ENCODE measurements at places on chromosomes 6 and 20. TPM values are rescaled to one million over a fixed set of nuclear protein-coding genes. Genes with fewer than 3 reads are reported as not detected.

- DNase-seq = peak; percentile 61
These were observed 42.4 kb downstream of the ARHGAP18 start for GRCh38 chr6:129667621-129668020.

Gene SLC4A11
- total RNA-seq = 46.1 TPM

DNA sequence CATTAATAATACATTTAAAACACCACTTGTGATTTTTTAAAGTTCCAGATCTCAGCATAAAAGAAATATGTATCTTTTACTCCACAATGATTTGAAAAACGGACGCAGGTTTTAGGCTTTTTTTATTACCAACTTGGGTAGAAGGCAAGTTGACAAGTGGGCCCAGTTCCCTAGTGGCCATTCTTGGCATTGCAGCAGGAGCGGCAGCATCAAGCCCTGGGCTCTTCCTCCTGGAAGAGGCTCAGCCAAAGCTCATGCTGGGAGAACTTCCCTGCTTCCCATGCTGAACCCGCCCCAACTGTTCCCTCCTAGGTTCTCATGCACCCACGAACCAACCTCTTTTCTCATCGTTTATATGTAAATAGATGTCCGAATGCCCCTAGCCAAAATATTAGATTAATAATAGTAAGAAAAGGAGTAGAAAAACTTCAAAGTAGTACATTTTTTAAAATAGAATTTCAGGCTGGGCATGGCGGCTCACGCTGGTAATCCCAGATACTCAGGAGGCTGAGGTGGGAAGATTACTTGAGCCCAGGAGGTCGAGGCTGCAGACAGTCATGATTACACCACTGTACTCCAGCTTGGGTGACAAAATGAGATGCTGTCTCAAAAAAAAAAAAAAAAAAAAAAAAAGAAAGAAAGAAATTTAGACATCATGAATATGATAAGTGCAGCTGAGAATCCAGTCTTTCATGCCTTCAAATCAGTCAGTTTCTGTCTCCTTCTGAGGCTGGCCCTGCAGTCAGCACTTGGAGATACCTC, 18.2 kb upstream of the MYB start:
- peak; percentile 21 for DNase-seq

Gene EFCAB8
- total RNA-seq = 1.1 TPM

- DNase-seq = no peak
These were observed 127.7 kb downstream of the VEGFA start for GRCh38 chr6:43897571-43898302.

Gene MOXD1
- 1.3 TPM for total RNA-seq

- no peak for DNase-seq
These were observed 247.8 kb downstream of the KCNQ5 start for GRCh38 chr6:72869621-72870020.

- DNase-seq = no peak
These were observed 1.8 kb upstream of the RNF24 start for GRCh38 chr20:4017051-4017712.

GRCh38 chr20:50450881-50451752, 59.1 kb upstream of the PTPN1 start:
- DNase-seq = peak; percentile 54

Gene OPN5
- total RNA-seq = not detected

DNA sequence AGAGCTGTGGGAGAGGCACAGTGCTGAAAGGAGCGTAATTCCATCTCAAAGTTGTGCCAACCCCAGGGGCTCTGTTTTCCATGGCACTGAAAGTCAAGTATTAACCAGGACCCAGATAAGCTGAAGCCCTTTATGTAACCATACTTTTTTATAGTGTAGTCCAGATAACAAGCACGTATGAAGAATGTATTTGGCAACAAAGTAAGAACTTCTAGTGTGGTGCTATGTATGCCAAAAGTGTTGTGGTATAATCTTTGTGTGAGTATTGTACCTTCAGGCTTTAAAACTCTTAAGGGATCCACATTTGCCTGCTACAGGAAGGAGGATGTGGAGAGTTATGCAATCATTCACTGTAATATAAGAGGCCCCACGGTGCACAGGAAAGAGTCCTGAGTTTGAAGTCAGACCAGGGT, 129.4 kb downstream of the IBTK start:
- DNase-seq = no peak

DNA sequence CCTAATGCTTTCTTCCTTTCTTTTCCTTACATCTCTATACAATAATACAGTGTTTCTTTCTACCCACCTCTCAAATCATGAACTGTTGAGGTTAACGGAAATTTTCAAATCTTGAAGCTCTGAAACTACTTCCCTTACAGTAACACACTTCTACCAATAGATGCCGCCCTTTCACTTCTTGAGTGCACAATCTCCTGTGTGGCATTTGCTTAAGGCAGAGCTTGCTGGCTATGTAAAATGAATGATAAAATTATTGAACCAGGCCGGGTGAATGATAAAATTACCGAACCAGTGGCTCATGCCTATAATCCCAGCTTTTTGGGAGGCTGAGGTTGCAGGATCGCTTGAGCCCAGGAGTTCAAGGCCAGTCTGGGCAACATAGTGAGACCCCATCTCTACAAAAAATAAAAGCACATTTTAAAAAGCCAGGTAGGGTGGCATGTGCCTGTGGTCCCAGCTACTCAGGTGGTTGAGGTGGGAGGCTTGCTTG, 56.8 kb downstream of the KCNS1 start:
- peak; percentile 37 for DNase-seq

DNA sequence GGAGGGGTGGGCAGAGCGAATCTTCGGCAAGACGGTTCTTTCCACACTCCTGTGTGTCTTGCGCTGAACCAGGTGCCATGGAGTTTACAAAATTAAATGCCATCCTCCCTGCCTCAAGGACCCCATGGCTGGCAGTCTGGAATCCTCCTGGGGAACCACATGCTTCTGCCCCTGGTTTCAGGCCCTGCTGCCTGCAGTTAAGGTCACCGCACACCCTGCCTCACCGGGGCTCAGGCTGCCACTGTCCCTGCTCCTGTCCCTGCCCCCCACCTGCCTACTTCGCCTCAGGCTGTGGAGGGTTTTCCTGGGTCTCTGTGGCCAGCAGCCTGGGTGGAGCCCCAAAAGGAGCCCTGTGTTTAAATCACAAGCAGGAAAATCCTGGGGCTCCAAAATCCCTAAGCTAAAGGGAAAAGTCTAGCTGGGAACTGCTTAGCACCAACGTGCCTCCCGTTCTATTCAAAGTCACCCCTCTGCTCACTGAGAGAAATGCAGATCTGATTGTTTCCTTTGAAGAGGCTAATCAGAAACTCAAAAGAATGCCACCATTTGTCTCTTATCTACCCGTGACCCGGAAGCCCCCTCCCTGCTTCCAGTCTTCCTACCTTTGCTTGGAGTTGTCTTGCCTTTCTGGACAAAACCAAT, 10.6 kb upstream of the TTLL2 start:
- DNase-seq = no peak

GRCh38 chr6:97021194-97021593, 96.7 kb downstream of the KLHL32 start:
- DNase-seq = no peak

DNA sequence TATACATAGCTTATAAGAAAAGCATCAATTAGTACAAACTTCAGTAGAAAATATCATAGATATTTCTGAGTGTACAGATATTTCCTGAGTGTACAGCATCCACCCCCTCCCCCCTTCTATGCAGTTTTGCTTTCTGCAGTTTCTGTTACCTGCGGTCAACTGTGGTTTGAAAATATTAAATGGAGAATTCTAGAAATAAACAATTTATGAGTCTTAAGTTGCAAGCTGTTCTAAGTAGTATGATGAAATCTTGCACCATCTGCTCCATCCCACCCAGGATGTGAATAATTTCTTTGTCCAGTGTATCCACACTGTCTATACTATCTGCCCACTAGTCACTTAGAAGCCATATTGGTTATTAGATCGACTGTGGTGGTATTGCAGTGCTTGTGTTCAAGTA, 15.8 kb upstream of the GPR63 start:
- DNase-seq = no peak

DNA sequence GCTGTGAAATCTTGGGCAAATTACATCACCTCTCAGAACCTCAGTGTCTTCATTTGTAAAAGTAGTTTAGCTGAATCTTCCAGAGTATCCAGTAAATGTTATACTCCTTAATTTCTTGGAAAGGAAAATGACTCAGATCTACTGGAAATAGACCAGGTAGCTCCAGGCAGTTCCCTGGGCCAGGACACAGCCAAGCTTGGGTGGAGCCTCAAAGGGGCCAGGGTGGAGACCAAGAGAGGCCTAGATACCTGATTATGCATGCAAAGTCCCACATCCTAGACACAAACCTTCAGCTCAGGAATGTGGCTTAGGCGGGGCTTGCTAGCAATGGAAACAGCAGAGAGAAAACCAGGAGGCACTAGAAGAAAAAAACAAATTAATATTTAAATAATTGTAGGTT, 272.8 kb downstream of the MAFB start:
- DNase-seq = no peak

GRCh38 chr6:4350567-4351519, 215.5 kb upstream of the ECI2 start:
- DNase-seq = no peak

- DNase-seq = no peak
These were observed 216.0 kb downstream of the ZFAND3 start for GRCh38 chr6:38035478-38035877.

DNA sequence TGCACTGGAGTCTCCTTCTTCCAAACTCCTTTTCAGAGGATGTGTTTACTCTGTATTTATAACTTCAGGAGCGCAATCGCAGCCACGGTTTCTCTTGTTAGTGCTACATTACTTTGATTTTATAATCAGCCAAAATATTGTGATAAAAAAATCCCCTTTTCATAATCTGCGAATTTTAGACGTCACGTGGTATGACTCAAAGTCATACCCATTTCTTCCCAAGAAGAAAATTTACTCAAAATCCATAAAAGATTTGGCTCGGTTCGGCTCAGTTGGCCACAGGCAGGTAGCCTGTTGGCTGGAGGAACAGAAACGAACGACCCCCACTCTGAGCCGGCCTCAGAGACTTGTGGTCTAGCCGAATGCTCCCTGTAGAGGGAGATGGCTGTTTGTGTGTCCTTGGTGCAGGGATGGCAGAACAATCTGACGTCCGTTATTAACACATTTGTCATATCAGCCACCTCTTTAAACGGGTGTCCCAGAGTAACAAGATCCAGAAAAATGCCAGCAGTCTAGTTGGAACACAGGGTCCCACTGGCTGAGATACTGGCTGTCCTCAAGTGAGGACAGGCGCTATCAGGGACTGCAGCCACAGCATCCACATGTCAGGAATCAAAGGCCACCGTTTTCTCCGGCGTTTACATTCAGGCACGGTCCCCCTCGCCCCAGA, 247.6 kb downstream of the DLL1 start:
- no peak for DNase-seq

- DNase-seq = no peak
These were observed 31.4 kb downstream of the DTNBP1 start for GRCh38 chr6:15631432-15631831.

Gene HCRTR2
- not detected for total RNA-seq

GRCh38 chr20:32534661-32535240, 50.4 kb downstream of the NOL4L start:
- DNase-seq = no peak
